HS-5 (cell line): ENCODE measurements at places on chromosomes 12 and 14.

GRCh38 chr14:67389811-67390534, 22.0 kb downstream of the PLEK2 start:
- DNase-seq, result no peak

- DNase-seq, result no peak
Measured at GRCh38 chr12:102227954-102228353, 30.3 kb upstream of the PMCH start.

- no peak for DNase-seq
Measured at GRCh38 chr14:96081767-96082400, 42.7 kb downstream of the C14orf132 start.

DNA sequence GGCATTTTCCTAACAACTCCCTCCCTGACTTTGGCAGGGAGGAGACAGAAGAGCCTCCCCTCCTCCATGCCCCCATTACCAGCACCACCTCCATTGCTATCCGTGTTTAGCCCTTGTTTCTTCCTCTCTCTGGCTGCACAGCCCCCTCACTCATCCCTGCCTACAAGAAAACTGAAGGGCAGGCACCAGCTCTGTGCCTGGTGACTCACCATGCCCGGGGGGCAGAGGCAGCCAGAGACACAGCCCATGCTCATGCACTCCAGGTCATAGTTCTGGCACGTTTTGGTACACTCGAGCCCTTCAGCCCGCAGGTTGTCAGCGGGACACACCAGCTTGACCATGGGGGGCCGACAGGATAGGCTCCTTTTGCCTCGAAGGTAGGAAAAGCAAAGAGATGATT, 80.4 kb downstream of the VWF start:
- no peak for DNase-seq

DNA sequence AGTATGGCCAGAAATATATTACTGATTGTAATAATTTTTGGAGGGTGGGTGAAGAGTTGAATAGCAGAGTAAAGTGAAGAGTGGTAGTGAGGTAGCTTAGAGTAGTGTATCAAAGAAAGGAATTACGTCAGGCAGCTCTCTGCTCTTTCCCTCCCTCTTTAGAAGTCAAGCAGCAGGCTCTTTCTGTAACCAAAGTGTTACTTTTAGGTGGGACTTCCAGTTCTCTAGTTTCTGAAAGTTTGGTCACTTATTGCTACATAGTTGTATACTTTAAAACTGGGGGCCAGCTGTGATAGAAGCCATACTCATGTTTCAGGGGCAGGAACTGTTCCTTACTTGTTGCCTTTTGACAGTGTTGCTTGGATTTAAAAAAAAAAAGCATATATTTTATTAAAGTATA, 30.6 kb downstream of the ATF7IP start:
- no peak for DNase-seq

DNA sequence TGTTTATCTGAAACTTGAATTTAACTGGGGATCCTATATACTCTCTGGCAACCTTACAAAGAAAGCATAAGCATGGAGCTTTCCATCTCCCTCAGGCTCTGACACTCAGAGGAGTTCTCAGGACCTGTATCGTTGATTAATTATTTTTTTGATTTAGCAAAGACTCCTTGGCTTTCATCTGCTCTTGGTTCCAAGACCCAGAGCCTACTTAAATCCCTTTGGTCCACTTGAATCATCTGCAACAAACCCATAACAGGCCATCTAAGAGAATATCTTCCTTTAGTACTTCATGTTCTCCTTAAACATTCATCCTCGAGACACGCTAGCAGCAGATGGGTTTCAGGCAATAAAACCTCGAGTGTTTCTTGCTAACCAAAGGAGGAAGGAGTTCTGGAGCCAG, 85.4 kb downstream of the ZFP36L1 start:
- no peak for DNase-seq

DNA sequence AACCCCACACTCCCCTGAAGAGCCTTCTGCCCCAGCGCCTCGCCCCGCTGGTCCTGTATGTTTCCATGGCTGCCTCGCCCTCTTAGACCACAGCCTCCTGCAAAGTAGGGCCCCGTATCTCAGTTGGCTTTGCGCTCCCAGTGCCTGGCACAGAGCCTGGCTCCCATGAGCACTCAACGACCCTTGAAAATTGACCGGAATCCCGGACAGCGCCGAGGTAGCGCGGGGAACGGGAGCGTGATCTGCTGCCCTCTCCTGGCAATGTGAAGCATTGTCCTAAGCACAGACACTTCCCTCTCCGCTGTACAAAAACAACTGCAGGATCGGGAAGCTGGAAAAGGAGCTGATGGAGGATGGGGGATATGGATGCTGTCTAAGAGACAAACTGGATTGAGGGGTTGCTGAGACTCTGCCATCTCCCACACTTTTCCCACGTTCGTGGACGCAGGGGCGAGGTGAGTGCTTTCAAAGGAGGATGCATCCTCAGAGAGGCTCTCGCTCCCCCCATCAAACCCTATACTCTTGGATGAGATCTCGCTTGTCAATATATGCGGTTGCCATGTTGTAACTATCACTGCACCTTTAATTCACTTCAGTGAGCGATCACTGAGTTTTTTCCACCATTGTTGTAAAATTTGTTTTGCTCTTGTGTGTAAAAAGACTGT, 10.7 kb upstream of the FKBP4 start:
- no peak for DNase-seq

DNA sequence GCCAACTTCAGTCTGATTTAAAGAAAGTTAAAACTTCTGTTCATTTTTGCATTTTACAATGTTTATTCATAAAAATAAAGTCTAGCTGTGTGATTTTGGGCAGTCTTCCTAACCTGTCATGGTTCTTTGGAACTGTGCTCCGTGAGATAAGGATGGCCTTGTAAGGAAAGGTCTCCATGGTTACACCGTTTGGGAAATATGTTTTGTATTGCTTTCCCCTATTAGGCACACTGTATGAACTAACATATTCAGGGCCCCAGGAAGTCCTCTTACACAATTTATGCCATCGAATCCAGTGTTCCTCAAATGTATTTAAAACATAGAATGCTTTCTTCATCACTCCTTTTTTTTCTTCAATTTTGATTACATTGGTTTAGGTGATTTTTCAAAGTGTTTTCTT, 54.5 kb downstream of the APAF1 start:
- no peak for DNase-seq

GRCh38 chr12:53091756-53092155, 5.7 kb upstream of the IGFBP6 start:
- DNase-seq, result no peak

DNA sequence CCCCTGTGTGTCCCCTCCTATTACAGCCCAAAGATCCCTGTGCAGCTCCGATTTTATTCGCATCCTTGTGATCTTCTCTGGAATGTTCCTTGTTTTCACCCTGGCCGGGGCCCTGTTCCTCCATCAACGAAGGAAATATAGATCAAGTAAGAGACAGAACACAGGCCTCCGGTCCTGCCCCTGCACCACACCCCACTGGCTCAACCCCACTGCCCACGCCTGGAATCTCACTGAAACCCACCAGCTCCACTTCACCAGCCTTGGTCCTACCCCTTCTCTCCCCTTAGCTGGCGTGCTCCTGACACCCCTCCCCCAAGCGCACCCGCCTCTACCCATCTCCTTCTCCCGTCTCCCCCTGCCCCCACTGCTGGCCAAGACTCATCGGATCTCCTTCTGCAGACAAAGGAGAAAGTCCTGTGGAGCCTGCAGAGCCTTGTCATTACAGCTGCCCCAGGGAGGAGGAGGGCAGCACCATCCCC, 934 bp upstream of the TAPBPL start:
- DNase-seq, result no peak

DNA sequence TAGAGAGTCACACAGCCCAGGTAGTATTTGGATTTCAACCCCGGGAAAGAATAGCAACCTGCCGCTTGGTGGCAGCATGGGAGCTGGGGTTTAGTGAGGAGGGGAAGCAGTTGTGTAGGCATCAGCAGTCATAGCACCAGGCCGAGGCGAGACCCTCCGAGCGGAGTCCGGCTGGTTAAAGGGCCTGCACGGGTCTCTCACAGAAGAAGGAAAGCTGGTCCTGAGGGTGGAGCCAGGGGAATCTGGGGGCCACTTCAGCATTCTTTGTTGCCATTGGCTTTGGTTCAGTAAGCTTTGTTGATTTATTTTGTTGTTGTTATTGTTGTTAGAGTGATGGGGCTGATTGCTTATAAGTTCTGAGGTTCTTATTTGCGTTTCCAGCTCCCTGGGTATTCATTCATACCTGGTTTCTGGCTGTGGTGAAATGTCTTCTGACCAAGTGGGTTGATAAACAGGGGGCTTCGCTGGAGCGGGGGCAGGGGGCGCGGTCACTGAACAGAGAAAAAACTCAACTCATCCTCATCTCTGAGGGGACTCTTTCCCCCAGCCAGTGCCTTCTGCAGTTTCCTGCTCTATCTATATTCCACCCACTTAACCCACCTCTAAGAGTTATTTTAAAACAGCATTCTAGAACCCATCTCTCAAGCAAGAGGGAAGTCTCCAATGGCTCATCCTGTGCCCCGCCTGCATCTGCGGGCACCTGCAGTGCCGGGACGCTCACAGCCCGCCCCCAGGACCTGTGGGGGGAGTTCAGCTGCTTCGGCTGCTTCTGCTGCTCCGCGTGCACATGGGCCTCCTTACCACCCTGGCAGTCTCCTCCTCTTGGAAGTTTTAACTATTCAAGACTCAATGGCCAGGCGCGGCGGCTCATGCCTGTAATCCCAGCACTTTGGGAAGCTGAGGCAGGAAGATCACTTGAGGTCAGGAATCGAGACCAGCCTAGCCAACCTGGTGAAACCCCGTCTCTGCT, 11.6 kb downstream of the CKB start:
- DNase-seq, result no peak

DNA sequence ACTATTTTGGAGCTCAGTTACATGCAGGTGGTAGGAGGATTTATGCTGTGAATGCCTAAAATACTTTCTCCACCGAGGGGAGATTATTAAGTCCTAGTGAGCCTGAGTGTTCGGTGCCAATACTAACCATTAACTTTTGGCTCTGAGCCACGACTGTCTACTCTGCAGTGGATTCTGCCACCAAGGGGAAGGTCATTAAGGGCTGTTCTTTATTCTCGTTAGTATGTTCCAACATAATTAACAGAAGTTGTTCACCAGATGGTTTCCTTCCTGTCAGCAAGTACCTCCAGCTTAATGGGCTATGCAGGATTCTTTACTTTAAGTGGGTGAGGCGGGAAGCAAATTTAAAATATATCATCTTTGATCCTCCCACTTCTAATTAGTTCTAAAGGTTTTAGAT, 326.3 kb downstream of the BMP4 start:
- DNase-seq, result no peak

- DNase-seq, result no peak
Measured at GRCh38 chr12:43145481-43145880, 406.5 kb downstream of the ADAMTS20 start.

DNA sequence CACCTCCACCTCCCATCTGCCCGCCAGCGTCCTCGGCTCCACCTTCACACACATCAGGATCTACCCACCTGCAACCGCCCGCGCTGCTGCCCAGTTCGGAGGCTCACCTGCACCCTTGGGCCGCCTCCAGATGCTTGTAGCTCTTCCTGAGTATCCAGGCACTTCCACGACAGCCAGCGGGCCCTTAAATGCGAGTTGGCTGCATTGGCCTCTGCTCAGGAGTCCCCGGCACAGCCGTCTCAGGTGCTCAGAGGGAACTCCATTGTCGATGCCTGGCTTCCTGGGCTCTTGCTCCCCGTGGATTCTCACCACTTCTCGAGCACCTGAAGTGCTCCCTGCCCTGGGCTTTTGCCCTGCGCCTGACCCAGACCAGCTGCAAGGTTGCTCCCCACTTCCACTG, 21.9 kb upstream of the CDCA4 start:
- DNase-seq, result no peak

DNA sequence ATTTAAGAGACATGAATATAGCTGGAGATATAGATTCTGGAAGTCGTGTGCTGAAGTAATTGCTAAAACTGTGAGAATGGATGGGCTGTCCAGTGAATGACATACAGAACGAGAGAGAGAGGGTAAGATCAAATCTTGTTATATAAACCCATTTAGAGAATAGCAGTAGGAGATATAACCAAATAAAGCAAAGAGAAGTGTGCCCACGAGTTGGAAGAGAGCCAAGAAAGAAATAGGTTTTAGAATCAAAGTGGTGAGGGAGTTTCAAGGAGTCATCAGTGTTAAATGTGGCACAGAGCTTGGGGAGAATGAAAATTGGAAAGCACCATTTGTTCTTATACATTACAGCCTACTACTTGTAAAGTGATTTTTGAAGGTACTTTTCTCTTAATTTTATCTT, 19.2 kb downstream of the TOGARAM1 start:
- no peak for DNase-seq

- DNase-seq, result no peak
Measured at GRCh38 chr12:42977451-42978230, 388.1 kb upstream of the PRICKLE1 start.
